AG04449 (cell line): ENCODE measurements at places on chromosomes 5 and 9.

DNA sequence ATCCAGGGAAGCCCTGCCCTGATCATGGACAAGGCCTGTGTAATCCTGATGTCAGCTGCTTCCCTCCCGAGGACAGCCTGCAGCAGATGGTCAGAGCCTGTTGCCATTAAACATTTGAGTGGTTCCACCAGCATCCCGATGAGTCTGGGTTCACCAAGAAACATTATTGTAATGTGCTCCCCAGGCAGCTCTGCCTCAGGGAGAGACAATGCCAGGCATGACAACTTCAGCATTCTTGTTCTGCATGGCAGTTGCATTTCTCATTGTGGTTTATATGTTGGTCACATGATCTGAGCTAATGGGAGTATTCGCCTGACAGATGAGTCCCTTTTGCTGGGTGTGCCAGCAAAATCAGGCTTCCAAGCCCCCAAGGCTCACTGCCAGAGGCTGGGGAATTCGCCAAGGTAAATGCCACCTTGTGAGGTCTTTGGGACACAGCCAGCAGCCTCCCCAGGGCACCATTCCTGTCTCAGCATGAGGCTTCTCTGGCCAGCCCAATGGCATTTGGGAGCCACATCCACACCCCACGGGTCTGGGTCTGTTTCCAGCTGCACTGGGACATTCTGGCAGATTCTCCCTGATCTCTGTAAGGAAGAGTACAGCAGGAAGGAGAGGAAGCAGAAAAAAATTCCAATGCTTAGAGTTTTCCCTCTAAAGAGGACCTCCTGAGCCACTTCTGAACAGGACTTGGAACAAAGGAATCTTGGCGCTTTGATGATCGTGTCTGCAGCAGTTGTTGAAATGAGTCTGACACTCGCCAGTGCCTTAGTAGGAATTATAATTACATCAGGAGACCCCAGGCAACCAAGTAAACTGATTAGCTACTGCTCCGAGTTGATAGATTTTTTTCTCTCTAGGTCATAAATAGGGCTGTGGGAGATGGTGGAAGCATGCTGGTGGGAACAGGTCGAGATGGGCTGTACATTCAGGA is 18.7 kb downstream of the KCNIP1 start:
- DNase-seq: peak; percentile 40

DNA sequence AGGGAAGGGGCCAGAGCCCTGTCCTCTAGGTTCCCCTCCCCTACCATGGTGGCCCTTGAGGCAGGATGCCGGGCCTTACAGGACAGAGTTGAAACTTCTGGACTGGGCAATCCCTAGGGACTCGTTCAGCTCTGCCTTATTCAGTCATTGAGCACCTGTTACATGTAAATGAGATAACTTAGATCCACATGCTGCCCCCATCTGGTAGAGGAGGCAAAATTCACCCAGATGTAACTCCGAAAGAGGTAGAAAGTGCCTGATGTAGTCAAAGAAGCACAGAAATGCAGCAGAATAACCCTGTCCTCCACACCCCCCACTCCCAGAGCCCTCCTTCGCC is 1.5 kb downstream of the GGTA1 start:
- DNase-seq: no peak

DNA sequence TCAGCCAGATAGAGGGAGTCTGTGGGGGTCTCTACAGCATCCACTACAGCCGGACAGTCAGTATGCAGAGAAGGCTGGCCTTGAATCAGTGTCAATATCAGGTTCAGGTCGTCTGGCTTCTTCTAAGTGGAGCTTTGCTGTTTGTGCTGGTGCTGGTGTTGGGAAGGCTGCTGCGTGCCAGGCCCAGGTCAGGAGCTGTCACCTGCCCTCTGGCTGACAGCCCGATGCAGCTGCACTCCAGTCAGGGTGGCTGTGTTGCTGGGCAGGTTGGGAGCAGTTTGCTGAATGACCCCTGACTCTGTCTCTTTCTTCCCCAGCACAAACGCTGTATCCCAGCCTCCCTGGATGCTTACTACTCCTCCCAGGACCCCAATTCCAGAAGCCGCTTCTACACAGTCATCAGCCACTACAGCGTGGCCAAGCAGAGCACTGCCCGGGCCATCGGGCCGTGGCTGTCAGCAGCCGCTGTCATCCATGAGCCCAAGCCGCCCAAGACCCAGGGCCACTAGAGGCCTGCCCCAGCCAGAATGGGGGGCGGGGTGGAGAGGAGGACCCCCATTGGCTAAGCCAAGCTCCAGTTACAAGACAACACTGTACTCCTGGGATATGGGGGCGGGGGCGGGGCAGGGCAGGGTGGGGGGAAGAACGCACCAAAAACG is 61.6 kb downstream of the NSG2 start:
- no peak for DNase-seq

DNA sequence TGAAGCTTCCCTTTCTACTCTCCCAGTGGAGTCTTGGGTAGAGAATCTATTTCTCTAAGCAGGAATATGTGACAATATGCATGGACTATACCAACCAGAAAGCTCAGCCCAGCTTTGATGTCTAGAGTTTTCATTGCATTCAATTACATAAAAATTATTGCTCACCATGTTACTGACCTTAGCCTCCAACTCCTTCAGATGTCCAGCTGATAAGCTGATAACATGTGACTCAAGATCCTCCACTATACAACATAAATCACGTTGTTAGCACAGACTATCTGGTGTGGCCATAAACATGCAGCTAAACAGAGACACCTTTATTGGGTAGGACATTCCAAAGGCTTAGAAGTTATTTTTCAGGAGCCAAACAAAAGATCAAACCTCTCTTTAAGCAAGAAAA is 1168.2 kb downstream of the CDH12 start:
- no peak for DNase-seq

DNA sequence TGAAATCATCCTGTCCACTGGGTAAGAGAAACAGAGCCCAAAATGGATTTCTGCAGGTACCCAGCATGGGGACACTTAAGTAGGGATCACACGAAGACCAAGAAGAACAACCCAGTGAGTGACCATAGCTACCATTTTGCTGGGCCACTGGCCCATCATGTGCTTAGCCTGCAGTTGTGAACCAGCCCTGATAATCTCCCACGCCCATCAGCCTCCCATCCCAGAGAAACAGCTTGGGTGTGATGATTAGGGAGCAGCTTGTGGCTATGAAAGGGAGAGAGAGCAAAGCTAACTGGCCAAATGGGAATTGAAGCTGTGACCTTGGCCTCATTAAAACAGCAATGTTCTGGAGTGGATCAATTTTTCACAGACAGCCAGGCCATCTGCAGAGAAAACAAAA is 138.5 kb downstream of the SLC24A2 start:
- DNase-seq: no peak

DNA sequence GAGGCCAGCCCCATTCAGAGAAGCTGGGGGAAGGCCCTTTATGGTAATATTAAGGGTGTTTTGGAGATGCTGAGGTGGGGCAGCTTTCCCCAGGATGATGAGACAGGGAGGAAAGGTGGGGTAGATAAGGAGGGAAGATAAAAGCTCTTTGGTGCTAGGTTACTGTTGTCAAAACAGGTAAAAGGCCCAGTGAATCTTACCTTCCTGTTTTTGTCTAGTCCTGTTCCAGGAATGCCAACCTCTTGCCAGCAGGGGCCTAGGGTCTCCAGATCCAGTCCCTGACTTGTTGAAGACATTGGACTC is 797 bp upstream of the CCL27 start:
- DNase-seq: no peak

GRCh38 chr9:129981180-129981907 is 61.6 kb downstream of the FNBP1 start:
- no peak for DNase-seq

DNA sequence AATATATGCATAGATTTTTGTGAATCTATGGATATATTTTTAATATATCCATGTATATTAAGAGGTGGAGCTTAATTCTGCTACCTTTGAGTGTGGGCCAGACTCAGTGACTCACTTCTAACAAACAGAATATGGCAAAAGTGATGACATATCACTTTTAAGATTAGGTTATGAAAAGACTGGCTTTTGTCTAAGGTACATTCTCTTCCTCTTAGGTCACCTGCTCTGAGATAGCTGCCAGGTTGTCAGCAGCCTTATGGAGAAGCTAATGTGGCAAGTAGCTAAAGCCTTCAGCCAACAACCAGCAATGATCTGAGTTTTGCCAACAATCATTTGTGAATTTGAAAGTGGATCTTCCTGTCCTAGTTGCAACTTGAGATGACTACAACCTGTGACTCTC is 83.8 kb downstream of the ANKRD31 start:
- DNase-seq: no peak

DNA sequence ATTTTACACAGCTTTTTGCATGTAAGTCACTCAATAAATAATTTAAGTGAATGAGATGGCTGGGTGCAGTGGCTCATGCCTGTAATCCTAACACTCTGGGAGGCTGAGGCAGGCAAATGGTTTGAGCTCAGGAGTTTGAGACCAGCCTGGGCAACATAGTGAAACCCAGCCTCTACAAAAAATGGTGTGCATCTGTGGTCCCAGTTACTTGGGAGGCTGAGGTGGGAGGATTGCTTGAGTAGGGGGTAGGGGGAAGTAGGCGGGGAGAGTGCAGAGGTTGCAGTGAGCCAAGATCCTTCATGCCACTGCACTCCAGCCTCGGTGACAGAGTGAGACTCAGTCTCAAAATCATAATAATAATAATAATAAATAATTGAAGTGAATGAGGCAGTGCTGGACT is 10.2 kb downstream of the KLF9 start:
- DNase-seq: no peak

GRCh38 chr5:172453986-172454357 is 353 bp downstream of the SH3PXD2B start:
- no peak for DNase-seq

DNA sequence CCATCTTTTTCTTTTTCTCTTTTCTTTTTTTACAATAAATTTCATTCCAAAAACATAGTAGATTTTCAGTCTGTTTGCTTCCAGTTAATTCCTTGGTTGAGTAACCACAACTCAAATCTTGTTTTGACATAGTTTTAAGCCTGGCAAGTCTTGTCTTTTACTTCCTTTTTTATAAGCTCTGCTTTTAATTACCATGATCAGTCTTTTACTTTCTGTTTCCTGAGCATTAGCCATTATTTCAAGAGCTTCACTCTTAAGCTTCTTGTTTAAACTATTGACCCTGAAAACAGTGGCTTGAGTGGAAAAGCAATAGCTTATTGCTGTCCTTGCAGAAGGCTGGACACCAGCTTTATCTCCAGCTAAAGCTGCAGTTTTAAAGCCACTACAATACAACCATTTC is 1363.3 kb downstream of the MAT2B start:
- no peak for DNase-seq

DNA sequence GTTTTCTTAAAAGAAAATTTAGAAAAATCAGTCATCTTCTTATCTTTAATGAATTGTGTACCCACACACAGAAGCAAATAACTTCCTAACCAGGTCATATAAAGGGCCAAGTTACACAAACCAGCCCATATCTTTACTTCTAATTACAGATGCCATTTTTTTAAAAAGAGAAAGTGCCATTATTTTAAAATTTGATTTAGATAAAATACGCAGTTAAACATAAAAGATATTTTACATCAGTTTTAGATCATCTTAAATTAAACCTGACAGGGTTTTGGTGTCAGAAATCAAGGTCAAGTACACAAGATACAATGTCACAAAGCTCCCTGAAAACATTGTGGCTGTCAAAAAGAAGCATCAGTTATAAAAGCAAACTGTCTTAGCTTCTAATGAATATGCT is 129.4 kb downstream of the GNA14 start:
- DNase-seq: no peak

- no peak for DNase-seq
Measured at GRCh38 chr9:12439267-12439666, 253.9 kb upstream of the TYRP1 start.

DNA sequence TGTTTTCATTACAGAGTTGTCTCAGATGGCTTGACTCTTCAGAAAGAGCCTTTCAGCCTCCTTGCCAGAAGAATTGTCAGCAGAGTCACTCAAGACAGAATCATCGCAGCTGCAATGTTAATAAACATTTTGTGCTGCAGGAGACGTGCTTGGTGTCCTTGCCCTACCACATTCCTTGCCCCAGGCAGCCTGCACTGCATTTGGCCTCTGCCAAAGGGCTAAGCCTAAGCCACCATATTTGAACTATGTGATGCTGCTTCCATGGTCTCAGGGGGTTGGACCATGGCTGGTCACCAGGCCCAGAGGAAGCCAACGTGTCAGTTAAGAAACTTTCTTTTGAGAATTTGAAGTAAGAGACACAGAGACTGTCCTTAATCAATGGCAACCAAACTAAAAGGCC is 145.4 kb downstream of the ACTL7B start:
- DNase-seq: no peak
